Nucleus accumbens (tissue), 56 donors: ENCODE measurements at places on chromosomes 1 and 21.

DNA sequence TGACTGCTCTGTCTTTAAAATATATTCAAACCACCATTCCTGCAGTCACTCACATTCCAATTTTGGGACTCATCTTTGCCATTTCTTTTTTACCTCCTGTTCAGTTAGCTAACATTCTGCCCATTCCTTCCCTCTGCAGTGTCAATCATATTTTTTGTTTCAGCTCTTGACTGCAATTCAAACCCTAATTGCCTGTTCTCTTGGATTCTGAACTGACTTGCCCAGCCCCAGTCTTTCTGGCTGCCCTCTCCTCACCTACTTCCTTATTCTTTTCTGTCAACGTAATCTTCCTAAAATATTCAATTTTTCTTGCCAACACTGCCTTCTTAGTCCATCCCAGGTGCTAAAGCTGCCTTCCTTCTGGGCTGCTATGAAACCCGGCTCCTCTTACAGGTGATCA is 6.1 kb downstream of the PRDM2 start:
- no peak for DNase-seq

- no peak for DNase-seq
Measured at GRCh38 chr1:157069601-157070000, 24.1 kb upstream of the ARHGEF11 start.

GRCh38 chr1:229271448-229272159 is 693 bp downstream of the RAB4A start:
- no peak for DNase-seq

DNA sequence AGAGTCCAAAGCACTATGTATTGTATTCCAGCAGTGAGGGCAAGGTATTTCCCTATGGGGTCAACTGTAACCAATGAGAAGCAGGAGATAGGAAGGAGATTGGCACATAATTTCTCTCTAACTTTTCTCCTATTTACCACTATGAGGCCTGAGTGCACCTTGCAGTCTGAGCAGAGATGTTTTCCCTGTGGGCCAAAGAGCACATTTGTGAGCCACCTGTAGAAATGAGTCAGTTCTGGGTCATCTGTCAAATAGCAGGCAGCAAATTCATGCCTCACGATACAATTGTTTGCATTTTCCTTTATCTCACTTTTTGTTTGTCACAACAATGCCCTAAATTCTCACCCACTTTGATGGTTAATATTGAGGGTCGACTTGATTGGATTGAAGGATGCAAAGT is 547.2 kb upstream of the NCAM2 start:
- no peak for DNase-seq

- DNase-seq = no peak
Measured at GRCh38 chr1:182069028-182069466, 7.5 kb upstream of the ZNF648 start.
